ENCODE measurements at places on chromosomes 12 and 14.

GRCh38 chr12:53927220-53928029, 11.2 kb upstream of the HOXC13 start:
- DNase-seq, result no peak

DNA sequence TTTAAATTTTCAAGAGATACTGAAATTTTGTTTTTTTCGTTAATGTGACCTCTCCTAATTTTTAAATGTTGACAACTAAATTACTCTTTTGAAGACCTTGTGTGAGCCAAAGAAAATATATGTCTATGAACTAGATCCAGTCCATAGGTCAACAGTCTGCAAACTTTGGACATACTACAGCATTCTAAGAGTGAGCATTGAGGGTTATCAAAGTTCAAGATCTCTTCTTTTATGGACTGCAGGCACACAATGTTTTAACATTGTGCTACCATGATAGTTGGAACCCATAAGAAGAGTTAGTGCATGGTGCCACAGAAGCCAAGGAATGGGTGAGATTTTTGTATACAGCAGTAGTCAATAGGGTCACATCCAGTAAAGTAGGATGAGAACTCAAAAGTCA, 43.0 kb upstream of the ACSS3 start:
- DNase-seq, result no peak

- no peak for DNase-seq
Observed at GRCh38 chr12:114901316-114901715, 217.3 kb upstream of the TBX3 start.

GRCh38 chr12:47110718-47111391, 31.1 kb upstream of the AMIGO2 start:
- no peak for DNase-seq

DNA sequence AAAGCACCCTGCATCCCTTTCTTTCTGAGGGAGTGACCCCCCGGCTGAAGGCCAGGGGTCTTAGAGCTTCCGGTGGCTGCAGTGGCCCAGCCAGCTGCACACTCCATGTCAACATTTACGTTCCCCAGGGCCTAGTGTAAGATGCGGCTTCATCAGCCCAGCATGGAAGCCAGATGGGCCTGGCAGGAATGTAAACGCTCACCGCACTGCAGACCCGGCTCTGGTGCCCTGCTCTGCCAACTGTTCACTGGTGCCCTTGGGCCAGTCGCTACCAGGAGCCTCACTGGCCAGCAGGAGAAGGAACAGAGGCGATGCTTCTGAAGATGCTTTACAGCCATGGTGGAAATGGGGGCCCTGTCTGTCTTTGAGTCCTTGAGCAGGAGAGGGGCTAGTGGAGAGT, 8.6 kb upstream of the TMEM119 start:
- no peak for DNase-seq

Data from activated CD4-positive, alpha-beta T cell treated with anti-CD3 and anti-CD28 coated beads, Interleukin-2, amount 50 U/mL, for 1 hour (primary cell).